ENCODE measurements at places on chromosomes 3 and 15. TPM values are rescaled to one million over a fixed set of nuclear protein-coding genes. Genes with fewer than 3 reads are reported as not detected.

HIGD2B gene
- not detected for total RNA-seq

GRCh38 chr3:104908761-104909160, 457.9 kb upstream of the ALCAM start:
- no peak for DNase-seq

DNA sequence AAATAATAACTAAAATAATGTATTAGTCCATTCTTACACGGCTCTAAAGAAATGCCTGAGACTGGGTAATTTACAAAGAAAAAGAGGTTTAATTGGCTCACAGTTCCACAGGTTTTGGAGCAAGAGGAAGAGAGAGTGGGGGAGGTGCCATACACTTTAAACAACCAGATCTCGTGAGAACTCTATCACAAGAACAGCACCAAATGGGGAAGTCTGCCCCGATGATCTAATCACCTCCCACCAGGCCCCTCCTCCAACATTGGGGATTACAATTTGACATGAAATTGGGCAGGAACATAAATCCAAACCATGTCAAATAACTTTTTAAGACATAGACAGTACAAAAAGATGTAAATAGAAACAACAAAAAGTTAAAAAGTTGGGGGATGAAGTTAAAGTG, 63.2 kb downstream of the ILDR1 start:
- DNase-seq, result no peak

DNA sequence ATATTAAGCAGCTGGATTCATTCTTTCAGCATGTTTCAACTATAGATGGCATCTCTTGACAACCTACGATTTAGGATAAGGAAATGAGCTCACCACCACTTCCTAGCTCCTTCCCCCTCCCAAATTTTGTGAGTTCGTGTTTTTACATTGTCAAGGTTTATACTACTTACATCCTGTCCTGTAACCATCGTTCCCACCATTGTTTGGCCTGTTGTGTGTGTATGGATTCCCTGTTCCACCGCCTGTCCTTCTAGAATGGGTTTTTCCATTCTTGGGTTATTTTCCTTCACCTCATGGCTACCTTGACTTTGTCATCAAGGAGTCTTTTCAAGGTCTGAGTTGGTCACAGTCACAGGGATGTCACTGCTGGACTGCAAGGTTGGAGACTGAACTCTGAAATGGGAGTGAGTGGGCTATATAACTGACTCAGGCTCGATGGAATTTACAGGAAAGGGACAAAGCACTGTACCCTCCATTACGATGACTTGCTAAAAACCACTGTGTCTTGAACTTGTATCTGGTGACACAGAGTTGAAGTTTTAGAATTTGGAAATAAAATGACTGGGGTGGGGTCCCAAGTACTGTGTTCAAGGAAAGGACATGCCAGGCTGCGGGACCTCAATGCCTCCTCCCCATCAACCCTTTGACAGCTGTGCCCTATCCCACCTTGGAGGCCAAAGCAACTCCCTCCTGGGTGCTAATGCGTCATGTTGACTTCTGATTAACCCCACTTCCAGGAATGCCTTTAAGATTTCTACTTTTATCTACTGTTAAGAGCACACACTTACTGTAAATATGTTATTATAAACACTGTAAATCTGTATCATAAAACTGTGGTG, 66.8 kb upstream of the BLM start:
- no peak for DNase-seq

Data from H1 (cell line).